Stimulated activated CD8-positive, alpha-beta memory T cell treated with anti-CD3 and anti-CD28 coated beads, Interleukin-4, amount 100 ng/mL, for 1 hour (primary cell): ENCODE measurements at places on chromosomes 13 and 19.
A peak's percentile ranks its signal among the peaks of the same experiment; 100 is the strongest.

DNA sequence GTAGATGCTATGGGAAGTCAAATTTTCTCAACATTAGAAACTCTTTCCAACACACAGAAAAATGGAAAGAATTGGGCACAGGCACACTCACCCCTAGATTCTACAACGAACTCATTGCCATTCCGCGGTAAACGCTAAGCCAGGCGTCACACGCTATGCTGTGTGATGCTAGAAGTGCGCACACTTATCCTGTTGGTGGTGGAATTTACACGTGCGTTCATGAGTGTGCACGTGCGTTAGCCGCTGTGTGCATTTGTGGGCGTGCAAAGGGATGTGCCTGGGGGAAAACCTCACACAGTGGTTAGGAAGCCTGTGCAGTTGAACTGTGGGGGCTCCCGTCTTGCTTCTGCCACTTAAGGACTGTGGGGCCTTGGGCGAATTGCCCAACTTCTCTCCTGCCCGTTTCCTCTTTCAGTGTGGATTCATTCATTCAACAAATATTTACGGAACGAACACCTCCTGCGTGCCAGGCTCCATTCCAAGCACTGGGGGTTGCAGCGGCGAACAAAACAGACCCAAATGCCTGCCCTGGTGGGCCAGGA, 7.7 kb downstream of the NFILZ start:
- no peak for DNase-seq

- DNase-seq, result no peak
Observed at GRCh38 chr13:67493835-67494234, 263.7 kb upstream of the PCDH9 start.

GRCh38 chr13:51832471-51833152, 12.4 kb downstream of the TMEM272 start:
- DNase-seq, result no peak

DNA sequence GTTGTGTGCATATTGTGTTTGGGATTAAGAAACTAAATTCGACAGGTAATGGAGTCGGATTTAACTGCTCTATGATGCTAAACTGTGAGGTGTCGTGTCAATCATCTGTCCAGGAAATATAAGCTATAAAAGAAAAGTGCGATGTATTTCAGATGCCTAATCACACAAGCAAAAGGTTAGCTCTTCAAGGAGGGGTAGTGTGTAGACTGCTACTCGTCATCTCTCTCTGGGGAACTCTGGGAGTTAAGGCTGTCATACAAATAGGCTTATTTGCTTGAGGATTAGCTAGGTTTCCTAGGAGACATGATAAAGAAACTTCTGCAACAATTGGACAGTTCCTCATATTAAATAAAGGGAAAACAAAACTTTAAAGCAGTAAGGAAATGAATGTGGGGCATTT, 462.1 kb downstream of the OLFM4 start:
- DNase-seq, result no peak

- no peak for DNase-seq
Observed at GRCh38 chr19:48370955-48371354, 6.8 kb downstream of the SYNGR4 start.

DNA sequence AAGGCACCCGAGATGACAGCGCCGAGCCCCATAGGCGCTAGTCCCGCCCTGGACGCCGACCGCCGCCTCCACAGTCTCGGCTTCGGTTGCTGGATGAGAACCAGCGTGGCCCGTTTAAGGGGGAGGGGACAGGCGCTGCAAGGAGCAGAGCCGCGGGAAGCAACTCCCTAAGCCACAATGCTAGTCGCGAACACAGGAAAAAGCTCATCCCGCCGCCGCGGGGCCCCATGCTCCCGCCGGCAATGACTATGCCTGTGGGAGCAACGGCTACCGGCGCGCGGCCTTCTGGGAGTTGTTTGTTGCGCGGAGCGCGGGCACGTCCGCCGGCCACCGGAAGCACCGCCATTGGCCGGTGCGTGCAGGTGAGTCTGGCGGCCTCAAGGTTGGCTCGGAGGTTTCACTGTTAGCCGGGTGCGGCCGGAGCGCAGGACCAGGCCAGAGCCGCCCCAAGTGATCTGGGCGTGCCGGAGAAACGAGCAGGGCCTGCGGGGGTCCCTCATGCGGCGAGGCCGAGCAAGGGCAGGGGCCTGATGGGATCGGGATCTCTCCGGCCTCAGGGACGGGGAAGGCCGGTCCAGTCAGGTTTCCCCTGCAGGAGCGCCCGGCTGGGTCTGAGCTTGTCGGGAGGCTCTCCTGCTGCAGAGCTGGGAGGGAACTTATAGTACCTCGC, at the start of gene ZNF544:
Gene ZNF544, plus strand, starts transcription at position 330 of the 670 bp plus-strand sequence. CDS start 15,110 bp downstream, outside the sequence.
- peak; percentile 14 for DNase-seq

DNA sequence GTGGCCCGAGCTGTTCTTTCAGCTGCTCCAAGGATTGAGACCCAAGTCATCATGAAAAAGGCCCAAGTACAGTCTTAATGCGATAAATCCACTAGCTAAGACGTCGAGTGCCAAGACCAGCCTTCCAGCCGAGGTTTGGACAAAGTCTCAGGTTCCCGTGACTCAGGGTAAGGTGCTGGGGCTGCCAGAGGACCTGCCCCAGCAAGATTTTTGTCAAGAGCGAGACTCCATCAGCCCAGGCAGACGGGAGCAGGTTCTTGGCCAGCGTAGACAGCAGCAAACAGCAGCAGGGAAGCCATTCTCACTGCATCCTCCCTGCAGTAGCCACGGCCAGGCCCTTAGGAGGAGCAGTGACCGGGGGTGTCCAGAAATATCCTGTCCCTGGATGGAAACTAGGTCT, 3.4 kb downstream of the FEM1A start:
- no peak for DNase-seq

DNA sequence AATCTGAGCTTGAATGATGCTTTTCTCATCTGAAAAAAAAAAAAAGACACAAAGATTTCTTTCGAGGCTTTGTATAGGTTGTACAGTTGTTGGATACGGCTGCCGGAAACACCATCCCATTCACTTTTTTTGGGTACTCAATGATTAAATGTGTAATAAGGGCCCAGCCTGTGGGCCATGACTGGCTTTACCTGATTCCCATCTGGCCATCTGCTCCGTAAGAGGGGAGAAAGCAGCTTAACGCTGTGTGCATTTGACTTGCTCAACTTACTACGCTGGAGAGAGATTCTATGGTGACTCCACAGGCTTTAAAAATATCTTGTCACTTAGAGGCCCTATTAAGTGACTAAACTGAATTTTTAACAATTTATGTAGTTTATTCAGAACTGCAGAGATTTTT, 731 bp downstream of the ZNF558 start:
- DNase-seq, result no peak

- DNase-seq, result no peak
Observed at GRCh38 chr19:7113233-7113632, 43.7 kb downstream of the ZNF557 start.

GRCh38 chr19:5293612-5294378, 46.8 kb downstream of the PTPRS start:
- no peak for DNase-seq

DNA sequence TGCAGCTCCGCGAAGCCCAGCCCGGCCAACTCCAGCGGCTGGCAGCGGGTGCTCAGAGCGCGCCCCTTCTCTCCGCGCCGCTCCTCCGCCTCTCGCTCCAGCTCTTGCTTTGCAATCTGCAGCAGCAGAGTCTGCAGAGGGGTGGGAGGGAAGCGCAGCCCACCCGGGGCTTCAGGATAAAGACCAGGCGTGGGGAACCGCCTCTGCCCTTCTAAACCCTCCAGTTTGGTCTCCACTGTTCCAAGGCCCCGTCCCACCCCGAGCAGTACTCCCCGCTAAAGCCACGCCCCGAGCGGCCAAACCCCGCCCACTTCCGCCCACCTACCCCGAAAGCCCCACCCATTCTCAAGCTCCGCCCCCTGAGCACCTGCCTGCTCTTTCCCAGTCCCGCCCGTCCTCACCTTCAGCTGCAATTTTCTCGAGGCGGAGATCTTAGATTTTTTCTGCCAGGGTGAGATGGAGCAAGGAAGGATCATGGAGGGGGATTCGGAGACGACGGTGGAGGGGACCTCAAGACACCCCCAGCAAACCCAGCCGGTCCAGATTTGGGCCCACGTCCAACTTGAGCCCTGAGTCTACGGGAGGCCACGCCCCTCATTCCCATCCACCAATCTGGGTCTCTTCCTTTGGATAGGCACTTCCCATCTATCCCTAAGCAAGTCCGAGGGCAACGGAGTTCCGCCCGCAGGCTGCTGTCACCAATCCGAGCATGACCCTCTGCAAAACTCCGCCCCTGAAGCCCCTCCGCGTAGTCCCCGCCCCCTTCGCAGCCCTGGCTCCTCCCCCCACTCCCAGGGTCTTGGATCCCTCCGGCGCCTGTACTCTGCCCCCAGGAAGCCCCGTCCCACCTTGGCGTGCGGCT, 1.1 kb downstream of the TNNI3 start:
- DNase-seq, result no peak

DNA sequence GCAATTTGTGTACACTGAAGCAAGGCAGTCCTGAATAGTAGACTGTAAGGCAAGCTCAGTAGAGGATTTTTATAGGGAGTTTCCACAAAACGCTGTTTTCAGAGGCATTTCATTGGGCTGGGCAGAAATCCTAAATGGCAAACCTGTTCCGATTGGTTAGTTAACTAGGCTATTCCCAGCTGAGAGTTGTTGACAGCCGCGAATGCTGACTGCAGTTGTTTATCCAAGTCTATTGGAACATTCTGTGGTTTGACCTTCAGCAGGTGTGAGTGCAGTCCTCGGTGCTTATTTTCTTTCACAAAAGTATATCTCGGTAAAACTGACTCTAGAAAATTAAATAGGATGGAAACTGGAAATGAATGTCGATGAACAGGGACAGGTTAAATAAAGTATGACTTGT, 45.4 kb downstream of the TPT1 start:
- DNase-seq, result no peak

GRCh38 chr13:95380468-95381211, 79.4 kb upstream of the ABCC4 start:
- DNase-seq, result peak; percentile 11

- DNase-seq, result no peak
Observed at GRCh38 chr13:20503088-20504083, 22.3 kb downstream of the CRYL1 start.

DNA sequence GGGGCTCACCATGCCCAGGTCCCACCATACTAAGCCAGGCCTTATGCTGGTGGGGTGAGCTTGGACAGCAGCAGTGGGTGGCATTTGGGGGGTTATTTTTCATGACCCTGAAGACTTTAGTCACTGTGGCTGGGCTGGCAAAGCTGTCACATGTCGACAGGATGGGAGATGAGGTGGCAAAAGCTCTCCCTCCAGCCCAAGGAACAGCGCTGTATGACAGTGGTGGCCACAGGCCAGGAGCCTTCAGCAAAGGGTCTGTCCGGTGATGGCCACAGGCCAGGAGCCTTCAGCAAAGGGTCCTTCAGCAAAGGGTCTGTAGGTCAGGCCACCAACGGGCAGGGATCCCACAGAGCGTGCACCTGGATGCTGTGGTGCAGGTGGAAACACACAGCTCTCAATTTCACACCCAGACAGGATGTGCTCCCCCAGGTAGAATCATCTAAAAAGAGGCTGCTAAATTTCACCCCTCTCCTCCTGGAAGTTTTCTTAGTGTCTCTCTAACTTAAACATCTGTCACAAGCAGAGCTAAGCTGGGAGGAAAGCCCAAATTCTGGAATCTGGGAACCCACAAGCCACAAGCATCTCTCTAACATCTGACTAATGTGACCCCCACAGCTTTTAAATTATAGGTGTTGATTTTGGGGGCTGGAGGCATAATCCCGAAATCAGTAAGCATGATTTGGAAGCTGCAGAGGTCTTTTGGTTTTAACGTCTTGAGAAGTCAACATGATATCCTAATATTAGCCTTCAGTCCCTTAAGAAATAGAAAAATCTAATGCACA, 23.0 kb downstream of the COL4A1 start:
- DNase-seq, result no peak

DNA sequence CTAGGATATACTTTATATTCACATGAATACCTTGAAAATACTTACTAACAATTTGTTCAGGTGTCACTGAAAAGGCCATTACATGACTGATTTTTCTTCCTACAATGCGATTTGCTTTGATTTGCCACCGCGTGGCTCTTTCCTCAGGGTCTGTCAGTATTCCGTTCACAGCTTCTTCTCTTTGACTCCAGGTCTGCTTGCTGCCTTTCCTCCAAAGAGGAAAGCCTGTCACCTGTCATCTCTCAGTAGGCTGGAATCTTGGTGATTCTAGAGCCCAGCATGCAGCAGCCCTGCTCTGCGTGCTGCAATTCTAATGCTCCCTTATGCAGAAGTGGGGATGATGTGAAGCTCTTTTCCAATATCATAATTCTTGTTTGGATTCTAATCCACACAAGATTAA, 33.6 kb upstream of the SIAH3 start:
- no peak for DNase-seq

- no peak for DNase-seq
Observed at GRCh38 chr19:48970139-48970766, 5.1 kb downstream of the FTL start.

DNA sequence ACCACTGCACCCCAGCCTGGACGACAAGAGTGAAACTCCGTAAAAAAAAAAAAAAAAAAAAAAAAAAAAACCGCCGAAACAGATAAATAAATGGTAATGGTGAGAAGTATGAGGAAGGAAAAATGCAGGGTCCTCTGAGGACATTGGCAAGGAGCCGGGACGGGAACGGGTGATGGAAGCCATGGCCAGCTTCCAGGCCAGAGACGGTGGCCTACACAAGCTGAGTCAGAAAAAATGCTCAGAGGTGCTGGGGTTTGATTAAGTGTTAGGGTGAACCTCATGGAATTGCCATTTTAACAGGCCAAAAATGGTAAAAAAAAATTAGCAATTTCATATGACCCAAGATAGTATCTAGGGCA, 866 bp upstream of the ZSWIM4 start:
- no peak for DNase-seq

GRCh38 chr19:6930190-6930589, 42.8 kb downstream of the ADGRE1 start:
- no peak for DNase-seq

GRCh38 chr13:99347911-99348451, 40.8 kb upstream of the GPR183 start:
- no peak for DNase-seq

GRCh38 chr13:113534236-113534860, 43.8 kb upstream of the DCUN1D2 start:
- DNase-seq, result no peak

GRCh38 chr19:57559404-57560025, at the start of gene ZNF550:
Gene ZNF550 (minus strand): TSS chr19:57559863. CDS start chr19:57559682, 181 bp downstream.
- peak; percentile 65 for DNase-seq

DNA sequence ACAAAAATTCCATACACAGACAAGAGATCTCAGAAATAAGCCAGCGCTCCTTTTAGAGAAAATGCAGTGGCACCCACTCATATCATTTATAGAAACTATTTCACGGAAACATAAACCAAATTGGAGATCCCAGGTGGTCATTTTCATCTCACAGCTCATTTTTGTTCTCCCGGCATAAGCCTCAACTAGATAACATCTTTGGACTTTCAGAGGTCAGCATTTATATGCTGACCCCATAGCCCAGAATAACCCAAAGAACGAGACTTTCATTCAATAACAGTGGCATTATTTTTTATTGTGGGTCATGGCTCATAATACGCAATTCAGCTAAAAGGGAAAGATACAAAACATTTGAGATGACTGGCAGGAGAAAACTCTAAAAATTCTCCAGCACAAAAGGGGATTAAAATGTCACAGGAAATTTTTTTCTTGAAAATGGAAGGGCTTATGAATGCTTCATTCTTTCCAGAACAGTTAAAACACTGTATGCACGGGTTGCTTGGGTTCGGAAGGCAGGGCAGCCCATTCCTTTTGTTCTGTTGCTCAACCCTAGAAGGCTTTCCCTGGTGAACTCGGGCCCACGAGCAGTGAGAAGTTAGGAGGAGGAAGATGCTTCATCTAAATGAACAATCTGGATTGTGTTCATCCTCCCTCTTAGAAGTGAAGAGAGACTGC, 24.0 kb downstream of the STARD13 start:
- no peak for DNase-seq
